Right atrium auricular region (tissue), 2 donors: ENCODE measurements at places on chromosomes 13 and 19.

- no peak for DNase-seq
These were observed 486 bp downstream of the ZNF808 start for GRCh38 chr19:52527956-52528351.

DNA sequence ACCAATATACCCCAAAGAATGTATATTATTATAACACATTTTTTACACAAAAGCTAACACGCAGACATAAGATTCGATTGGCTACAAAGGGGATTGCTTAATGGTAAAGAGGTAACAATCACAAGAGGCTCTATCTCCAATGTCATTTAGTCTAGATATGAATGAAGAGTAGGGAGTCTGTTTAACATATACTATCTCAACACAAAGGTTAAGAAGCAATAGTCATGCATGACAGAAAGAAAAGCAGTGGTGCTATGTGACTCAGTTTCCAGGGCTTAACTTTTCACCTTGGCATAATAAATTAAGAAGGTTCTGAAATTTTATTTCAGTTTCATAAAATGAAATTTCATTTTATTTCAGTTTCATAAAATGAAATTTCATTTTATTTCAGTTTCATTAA, 33.3 kb downstream of the UFM1 start:
- no peak for DNase-seq

- DNase-seq, result no peak
These were observed 9.7 kb upstream of the LRCH1 start for GRCh38 chr13:46543287-46543686.

- DNase-seq, result no peak
These were observed 7.4 kb downstream of the GPC6 start for GRCh38 chr13:93233997-93234416.

DNA sequence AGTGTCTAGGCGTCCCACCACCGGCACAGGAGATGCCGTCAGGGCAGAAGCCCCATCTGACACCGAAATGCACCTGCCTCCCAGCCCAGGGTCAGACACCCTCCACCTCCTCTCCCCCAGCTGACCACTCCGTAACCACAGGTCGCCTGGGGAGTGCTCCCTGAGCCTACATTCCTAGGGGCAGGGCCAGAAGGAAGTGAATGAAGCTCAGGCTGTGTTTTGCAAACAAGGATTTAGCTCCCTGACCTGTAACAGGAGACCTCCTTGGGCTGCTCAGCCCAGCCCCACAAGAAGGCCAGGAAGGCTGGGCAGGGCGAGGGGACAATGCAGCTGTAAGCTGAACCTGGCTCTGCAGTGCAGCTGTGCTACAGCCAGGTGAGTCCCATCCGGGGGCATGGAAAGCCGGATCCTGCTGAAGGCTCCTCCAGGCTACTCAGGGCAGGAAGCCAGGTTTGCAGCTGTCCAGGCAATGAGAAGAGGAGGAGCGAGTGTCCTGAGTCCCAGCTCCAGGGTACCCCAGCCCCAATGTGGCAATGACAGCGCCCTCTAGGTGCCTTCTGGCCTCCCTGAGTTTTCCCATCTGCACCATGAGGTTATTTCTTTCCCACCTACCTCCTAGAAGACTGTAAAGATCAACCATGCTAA, 42.1 kb downstream of the RHPN2 start:
- DNase-seq, result no peak

DNA sequence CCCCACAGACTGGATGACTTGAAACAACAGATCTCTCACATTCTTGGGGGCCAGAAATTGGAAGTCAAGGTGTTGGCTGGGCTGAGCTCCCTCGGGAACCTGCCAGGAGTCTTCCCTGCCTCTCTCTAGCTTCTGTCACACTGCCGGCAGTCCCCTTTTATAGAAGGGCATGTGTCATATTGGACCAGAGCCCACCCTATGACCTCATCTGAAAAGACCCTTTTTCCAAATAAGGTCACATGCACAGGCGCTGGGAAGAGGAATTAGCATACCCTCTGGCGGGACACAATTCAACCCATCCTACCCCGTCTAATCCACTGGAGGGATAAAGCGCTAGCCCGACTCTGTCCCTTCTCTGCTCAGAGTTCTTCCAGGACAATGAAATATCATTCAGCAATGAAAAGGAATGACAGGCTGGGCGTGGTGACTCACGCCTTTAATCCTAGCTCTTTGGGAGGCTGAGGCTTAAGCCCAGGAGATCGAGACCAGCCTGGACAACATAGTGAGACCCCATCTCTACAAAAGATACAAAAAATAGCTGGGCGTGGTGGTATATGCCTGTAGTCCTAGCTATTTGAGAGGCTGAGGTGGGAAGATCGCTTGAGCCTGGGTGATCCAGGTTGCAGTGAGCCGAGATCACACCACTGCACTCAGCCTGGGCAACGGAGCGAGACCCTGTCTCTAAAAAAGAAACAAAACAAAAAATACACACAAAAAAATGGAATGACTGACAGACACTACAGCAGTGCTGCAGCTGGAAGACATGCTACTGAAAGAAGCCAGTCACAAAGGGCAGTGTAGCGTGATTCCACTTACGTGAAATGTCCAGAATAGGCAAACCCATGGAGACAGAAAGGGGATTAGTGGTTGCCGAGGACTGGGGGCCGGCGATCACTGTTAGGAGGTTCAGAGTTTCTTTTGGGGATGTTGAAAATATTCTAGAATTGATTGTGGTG, 28.5 kb downstream of the MEIS3 start:
- no peak for DNase-seq
